Effector memory CD8-positive, alpha-beta T cell (primary cell): ENCODE measurements at places on chromosomes 3 and 15.
A peak's percentile ranks its signal among the peaks of the same experiment; 100 is the strongest.

- peak; percentile 68 for DNase-seq
- H3K27ac ChIP-seq = peak overlapping the region; percentile 54
- H3K27me3 ChIP-seq = no peaks in the 10 kb centered on the region
- H3K36me3 ChIP-seq = peaks cover 7% of the 10 kb centered on the region
Measured at GRCh38 chr3:88113311-88114162, 36.2 kb upstream of the C3orf38 start.

DNA sequence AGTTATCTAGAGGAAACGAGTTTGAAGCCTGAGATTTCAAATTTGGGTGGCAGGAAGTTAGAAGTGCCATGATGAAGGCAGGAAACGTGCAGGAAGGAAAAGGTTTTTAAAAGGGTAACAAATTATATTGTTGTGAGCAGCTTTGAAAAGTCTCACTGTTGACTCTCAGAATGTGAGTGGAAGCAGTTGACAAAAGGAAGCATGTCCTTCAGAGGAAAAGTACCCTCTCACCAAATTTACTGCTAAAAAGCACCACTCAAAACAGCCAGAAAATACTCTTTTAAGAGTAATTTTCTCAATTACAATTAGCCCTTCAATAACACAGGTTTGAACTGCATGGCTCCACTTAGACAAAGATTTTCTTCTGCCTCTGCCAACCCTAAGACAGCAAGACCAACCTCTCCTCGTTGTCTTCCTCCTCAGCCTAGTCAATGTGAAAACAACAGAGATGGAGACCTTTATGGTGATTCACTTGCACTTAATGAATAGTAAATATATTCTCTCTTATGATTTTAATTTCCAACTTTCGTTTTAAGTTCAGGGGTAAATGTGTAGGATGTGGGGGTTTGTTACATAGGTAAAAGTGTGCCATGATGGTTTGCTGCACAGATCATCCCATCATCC lies 117.1 kb upstream of the LIPC start:
- peaks cover 27% of the 10 kb centered on the region for H3K4me1 ChIP-seq
- no peaks in the 10 kb centered on the region for H3K36me3 ChIP-seq
- peak overlapping the region; percentile 71 for H3K27ac ChIP-seq
- peak overlapping the region; percentile 0 for H3K4me3 ChIP-seq

- H3K4me3 ChIP-seq = no peak overlapping the region
- peaks cover 15% of the 10 kb centered on the region for H3K4me1 ChIP-seq
- peak overlapping the region; percentile 7 for H3K27ac ChIP-seq
- DNase-seq = no peak
Measured at GRCh38 chr3:153252963-153253362, 90.9 kb downstream of the RAP2B start.

DNA sequence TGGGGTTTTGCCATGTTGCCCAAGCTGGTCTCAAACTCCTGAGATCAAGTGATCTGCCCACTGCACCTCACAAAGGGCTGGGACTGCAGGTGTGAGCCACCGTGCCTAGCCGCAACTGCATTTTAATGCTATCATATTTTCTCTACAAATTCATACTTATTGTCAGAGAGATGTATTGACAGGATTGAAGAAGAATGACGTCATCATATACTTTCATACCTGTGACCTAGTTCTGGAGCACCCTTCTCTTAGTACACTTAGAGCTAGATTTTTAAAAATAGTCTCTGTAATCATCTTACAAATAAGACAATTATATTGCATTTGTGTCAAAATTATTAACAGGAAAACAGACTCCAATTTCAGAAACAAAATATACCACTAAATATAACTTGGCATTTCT lies 242.8 kb upstream of the PDZRN3 start:
- H3K27ac ChIP-seq = no peak overlapping the region
- no peaks in the 10 kb centered on the region for H3K4me1 ChIP-seq
- H3K4me3 ChIP-seq = no peak overlapping the region
- no peaks in the 10 kb centered on the region for H3K36me3 ChIP-seq

DNA sequence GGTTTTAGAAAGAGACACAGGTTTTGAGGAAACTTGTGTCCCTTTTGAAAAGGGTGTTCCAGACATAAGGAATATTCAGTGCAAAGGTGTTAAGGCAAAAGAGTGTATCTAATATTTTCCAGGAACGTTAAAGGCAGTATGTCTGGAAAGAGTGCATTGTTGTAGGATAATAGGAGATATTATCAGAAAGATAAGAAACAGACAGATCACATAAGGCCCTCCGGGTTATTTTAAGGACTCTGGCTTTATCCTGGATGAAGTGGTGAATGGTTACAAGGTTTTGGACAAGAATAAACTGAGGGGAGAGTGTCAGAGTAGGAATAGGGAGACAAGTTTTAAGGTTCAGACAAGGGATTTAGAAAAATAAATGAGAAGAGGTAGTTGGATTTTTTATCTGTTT lies 493.7 kb upstream of the GRM7 start:
- H3K36me3 ChIP-seq = no peaks in the 10 kb centered on the region
- no peak for DNase-seq
- no peaks in the 10 kb centered on the region for H3K27me3 ChIP-seq
- no peak overlapping the region for H3K27ac ChIP-seq
- H3K4me3 ChIP-seq = no peak overlapping the region
- H3K4me1 ChIP-seq = no peaks in the 10 kb centered on the region
